Esophagus squamous epithelium (tissue), 5 donors: ENCODE measurements at places on chromosomes 12 and 14.

- DNase-seq: no peak
Measured at GRCh38 chr14:92613008-92613658, 99.6 kb downstream of the RIN3 start.

GRCh38 chr12:92899386-92900001 lies 29.6 kb downstream of the EEA1 start:
- DNase-seq: no peak

DNA sequence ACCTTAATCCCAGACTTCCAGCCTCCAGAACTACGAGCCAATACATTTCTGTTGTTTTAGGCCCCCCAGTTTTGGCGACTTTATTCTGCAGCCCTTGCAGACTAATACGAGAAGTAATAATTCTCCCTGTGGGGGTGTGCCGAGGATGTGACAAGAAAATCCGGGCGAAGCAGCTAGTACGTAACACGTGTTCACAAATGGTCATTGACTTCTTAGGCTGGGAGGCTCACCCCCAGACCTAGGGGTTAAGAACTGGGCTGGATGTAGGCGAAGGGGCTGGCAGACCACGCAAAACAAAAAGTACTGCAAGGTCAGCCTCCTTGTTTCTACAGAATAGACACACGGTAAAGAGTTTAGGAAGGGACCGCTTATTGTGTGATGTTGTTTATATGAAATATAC lies 69.8 kb upstream of the ESRRB start:
- DNase-seq: no peak

GRCh38 chr14:104888489-104889374 lies 23.7 kb downstream of the CEP170B start:
- no peak for DNase-seq

- DNase-seq: no peak
Measured at GRCh38 chr12:127162307-127162706, 1104.7 kb upstream of the TMEM132C start.

GRCh38 chr12:16605642-16606116 lies 283 bp downstream of the LMO3 start:
- no peak for DNase-seq

DNA sequence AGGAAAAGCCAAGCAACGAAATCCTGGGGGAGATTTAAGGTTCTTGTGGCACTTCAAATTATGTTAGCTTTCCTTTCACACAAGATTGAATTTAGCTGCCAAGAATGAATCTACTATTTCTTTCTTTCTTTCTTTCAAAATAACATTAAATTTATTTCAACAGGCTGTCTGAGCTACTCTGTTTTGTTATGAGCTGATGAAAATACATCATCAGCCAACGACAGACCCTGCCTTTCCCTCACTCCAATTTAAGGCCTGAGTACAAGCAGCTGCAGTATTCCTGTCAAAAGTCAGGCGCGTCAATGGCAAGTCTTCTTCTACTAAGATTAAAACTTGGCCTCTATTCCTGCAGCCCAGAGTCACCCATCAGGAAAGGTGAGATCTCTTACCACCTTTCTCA lies 347.7 kb upstream of the FLRT2 start:
- DNase-seq: no peak

DNA sequence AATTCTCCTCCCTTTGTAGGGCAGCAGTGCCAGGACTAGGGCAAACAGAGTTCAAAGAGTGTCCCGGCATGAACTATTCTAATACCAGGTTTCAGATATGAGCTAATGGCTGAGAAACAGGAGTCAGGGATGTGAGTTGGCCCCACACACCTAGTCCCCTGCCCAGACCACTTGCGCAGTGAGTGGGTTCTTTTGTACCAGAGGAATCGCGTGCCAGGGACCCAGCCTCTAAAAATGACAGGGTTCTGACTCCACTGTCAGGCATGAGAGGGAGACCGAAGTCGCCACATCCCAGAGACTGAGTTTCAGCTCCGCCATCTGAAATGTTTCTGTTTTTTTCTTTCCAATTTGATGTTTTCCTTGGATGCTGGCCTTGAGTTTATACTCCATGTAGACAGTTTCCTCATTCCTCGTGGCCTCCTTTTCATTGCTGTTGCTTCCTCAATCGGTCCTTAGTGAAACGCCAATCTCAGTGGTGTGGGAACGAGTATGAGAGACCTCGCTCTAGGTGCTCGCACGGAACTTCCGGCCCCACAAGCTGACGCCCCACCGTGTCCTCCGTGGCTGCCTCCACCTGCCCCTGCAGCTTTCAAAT lies 31.5 kb downstream of the FBXL14 start:
- DNase-seq: no peak

DNA sequence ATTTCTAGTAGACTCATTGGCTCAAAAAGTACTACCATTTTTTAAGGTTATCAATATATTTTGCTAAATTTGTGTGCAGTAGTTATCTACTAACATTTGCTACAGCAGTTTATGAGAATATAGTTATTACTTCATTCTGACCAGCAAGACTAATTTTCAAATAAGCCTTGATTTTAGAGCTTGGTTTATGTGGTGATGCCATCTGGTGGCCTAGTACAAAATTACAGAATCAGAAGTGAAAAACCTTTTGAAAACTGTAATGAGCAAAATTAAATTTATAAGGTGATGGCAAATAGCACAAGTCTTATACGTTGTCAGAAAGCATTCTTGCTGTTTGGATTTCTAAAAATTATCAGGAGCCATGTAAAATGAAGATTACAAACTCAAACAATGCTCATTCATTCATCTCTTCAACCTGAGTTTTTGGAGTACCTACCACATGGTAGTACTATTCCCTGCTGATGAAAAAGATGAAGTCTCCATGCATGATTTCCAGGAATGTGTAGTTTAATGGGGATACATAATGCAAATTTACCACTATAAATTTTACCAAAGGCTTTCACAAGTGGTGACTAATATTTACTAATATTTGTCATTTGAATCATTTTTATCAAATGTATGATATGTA lies 51.0 kb downstream of the MAGOHB start:
- no peak for DNase-seq

GRCh38 chr12:13764748-13765147 lies 216.7 kb downstream of the GRIN2B start:
- no peak for DNase-seq

- DNase-seq: no peak
Measured at GRCh38 chr12:111086947-111087700, 166.7 kb upstream of the MYL2 start.

DNA sequence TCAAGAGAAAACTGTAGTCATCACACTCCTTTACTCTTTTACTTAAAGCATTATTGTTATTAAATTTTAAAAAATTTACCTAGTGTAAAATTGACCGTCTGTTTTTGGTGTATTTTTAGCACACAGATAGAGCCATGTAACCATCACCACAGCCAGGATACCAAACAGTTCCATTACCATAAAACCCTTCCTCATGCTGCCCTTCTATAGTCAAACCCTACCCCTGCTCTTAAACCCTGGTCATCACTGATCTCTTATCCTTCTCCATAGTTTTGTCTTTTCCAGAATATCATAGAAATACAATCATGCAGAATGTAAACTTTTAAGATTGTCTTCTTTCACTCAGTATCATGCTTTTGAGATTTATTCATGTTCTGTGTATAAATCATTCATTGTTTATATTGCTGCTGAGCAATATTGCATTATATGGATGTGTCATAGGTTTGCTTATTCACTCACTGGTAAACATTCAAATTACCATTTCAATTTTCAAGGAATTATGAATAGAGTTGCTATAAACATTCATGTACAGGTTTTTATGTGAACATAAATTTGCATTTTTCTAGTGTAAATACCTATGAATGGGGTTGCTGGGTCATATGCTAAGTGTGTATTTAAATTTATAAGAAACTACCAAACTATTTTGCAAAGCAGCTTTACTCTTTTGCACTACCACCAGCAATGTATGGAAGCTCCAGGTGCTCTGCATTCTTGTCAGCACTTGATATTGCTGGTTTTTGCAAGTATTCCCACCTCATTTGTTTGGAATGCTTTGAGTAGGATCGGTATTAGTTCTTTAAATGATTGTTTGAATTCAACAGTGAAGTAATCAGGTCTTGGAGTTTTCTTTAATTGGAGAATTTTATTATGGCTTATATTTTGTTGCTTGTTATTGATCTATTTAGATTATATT lies 125.5 kb downstream of the LMNTD1 start:
- DNase-seq: no peak

DNA sequence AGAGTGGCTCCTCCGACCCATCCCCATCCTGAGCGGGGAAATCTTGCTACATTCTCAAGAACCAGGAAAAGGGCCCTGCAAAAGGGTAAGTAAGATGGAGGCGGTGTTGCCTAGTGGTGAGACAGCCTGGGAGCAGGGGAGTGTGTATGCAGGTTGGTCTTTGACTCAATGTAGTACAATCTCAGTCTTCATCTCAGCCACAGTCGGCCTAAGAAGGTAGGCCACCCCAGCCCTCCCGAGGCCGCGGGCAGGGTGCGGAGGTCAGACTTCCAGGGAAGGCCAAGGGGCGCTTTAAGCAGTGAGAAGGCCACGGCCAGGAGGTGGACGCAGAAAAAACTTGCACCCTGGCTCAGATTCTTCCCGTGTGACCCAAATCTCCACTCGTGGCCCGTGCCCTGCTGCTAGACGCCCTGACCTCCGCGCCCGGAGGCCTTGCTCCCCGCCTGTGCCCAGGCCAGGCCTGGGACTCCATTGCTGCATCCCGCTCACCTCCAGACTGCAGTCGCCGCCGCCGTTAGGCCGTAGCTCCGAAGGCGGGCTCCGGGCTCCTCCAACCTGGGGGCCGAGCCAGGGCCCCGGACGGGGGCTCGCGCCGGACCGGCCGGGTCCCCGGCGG lies 435 bp downstream of the FOXM1 start:
- DNase-seq: no peak

DNA sequence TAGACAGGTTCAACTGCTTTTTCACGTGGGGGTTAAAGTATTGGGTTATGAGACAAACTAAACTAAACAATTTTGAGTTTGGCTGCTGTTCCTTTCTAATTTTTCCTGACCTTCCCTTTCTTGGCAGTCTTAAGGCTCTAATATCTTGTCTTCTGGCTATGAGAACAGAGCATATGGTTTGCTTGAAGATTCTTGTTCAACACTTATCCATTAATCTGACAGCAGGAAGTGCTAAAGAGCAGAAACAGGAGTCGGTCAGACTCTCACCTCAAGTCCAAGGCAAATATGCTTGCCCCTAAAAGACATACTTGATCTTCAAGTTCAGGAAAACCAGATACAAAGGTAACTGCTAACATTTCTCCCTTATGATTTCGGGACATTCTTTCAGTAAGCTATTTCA lies 52.6 kb upstream of the KCNJ8 start:
- no peak for DNase-seq

- no peak for DNase-seq
Measured at GRCh38 chr12:28237423-28237822, 47.2 kb downstream of the CCDC91 start.
